ENCODE measurements at places on chromosomes 5 and 9.

GRCh38 chr5:93278896-93279295 is 302.1 kb downstream of the NR2F1-AS1 start:
- no peak for DNase-seq

DNA sequence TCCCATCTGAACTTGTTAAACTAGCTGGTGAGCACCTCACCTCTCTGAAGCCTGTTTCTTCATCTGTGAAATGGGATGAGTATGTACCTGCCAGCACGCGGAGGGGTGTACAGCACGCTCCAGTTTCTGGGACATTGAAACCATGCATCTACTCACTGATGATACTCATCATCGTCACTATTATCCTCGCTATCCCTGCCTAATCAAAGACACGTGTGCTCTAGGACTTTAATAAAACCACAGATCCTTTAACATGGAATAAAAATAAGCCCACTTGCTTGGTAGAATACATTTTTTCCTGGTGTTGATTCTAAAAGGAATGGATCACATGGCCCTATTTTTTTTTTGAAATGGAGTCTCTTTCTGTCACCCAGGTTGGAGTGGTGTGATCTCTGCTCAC is 37.3 kb upstream of the POMT1 start:
- no peak for DNase-seq

GRCh38 chr5:176144508-176144907 is 93.7 kb upstream of the SIMC1 start:
- DNase-seq, result no peak

DNA sequence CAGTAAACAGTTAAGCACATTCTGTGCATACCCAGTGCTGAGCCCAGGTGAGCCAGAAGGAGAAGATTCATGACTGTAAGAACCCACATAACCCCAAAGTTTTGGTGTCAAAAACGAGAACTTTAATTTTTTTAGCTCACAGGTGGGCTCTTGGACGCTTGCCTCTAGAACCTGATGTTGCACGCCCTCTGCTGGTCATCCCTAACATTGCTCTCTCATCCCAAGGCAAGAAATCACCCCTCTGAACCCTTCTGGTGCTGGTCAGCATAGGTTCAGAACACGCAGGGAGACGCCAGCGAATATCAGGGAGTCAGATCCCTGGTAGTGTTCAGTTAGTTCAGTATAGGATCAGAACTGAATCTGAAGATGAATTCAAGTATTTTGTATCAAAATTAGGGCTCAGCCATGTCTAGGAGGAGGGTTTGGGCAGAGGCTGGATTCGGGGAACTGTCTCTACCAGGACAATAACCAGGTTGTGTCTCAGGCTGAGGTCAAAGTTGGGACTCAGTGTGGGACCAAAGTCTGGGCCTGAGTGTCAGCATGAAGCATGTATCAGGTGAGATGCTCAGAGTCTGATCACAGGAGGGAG is 4.1 kb upstream of the DNAJB5 start:
- peak; percentile 45 for DNase-seq

- no peak for DNase-seq
These were observed 14.7 kb downstream of the FBP1 start for GRCh38 chr9:94624629-94625028.

DNA sequence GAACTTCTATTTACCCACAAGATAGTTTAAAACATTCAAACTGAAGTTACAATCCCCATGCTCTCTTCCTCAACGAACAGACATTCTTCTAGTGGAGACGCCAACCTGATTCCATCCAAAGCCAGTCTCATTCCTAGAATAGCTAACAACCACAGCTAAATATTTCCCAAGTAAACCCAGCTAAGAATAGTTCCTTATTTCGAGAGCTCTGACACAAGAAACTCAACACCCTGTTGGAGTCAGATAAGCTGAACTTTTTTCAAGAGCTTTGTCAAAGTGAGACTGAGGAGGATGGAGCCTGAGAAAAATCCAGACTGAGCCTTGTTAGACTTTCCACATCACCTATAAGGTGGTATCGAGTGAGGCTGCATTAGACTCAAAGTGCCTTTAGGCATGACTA is 56.7 kb upstream of the RPS23 start:
- DNase-seq, result no peak

All from caudate nucleus (tissue), 63 donors.